Hematopoietic multipotent progenitor cell treated with erythropoietin and hydrocortisone succinate and interleukin-3 and kit ligand, for 4 days (in vitro differentiated cells): ENCODE measurements at places on chromosomes 3 and 15.

- DNase-seq, result no peak
Observed at GRCh38 chr3:108345492-108346205, 49.3 kb downstream of the HHLA2 start.

GRCh38 chr3:171309906-171310359, 150.3 kb downstream of the TNIK start:
- no peak for DNase-seq

DNA sequence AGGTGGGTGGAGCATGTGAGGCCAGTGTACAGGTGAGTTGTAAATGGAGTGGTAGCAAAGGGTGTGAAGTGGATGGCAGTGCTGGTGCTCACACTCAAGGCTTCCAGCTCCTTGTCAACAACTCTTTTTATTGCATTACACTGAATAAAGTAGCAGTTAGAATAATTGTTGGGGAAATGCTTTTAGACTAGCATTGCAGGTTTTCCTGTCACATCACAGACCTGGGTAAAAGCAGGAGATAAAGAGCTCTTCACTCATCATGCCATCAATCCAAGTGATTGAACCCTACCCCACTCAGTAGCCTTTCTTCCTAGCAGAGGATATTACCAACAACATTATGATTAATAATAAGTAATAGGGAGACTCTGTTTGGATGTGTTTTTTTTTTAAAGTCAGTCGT, 81.6 kb downstream of the CDIN1 start:
- no peak for DNase-seq

GRCh38 chr15:90597577-90597976, 67.9 kb downstream of the CRTC3 start:
- DNase-seq, result peak; percentile 85

GRCh38 chr3:128247666-128248409, 94.6 kb downstream of the EEFSEC start:
- DNase-seq, result no peak

DNA sequence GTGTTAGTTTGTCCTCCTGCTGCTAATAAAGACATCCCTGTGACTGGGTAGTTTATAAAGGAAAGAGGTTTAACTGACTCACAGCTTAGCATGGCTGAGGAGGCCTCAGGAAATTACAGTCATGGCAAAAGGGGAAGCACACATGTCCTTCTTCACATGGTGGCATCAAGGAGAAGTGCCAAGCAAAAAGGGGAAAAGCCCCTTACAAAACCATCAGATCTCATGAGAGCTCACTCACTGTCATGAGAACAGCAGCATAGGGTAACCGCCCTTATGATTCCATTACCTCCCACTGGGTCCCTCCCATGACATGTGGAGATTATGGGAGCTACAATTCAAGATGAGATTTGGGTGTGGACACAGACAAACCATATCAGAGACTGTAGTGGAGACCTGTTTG, 27.0 kb downstream of the TM2D3 start:
- peak; percentile 61 for DNase-seq

DNA sequence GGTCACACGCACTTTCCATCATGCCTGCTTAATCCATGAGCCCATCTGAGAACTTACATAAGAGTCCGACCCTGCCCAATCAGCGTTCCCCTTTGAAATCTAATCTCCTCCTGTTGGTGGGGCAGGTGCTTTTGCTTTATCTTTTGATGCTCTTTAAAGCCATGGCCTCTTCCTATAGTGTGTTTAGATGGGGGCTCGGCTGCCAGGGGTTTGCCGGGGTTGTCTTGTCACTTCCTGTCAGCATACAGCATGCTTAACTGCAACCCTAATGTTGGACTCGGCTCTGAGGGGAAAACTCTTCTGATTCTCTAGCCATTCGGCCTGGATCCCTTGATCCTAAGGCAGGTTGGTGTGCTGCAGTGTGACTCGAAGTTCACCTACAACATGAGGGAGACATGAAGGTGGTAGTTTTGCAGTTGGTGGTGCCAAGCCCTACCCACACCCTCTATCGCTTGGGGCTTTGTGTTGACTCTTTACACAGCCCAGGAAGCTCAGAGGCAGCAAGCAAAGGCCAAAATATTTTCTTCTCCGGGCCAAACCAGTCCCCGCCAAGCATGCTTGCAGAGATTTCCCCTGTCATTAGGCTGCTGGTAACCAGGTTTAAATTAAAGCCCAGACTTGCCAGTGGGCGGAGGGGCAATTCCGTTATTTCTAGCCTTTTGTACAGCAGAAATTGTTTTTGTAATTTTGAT, 218.7 kb downstream of the FEZF2 start:
- DNase-seq, result no peak

GRCh38 chr15:77507143-77507897, 86.6 kb downstream of the HMG20A start:
- peak; percentile 54 for DNase-seq

DNA sequence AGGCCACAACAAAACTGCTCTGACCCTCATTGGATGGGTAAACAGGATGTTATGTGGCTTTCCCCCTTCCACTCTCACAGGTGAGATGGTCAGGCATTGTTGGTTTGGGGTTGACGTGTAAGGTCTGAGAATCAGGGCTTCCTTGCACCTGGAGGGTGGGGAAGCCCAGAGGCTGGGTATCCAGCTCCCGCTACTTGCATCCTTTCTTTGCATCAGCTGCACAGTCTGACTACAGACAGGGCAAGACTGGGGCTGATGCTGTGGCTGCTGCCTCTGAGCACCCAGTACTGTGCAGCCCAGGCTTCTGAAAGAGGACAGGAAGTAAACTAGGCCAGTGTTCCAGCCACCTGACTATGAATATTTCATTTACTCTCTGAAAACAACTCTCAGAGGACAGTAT, 58.0 kb upstream of the ATP2B2 start:
- DNase-seq, result no peak

DNA sequence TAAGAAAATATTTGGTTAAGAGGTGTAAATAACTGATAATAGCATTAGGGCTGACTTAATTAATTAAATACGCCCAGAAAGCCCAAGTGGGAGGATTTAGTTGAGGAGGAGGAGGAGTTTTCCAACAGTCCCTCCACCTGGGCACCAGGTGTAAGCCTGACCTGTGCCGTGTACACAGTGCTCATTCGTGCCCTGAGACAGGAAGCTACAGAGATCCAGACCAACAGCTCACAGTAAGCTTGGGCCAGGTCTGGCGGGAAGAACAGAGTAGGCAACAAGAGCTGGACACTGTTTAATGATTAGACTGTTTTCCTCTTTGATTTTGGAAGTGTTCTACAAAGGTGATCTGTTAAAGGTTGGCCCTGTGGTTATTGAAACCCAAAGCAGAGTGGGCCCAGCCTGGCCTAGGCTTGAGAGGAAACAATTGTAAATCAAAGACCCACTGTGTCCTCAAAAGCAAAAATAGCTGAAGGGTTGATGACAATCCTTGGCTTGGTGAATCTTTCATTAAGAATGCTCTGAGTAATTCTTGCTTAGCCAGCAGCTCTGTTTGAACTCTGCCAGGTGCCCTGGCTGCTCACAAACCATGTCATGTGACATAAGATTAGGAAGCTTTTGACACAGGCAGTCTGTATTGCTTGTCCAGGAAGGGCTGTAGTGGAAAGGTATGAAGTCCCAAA, 13.8 kb downstream of the SQOR start:
- DNase-seq, result no peak

DNA sequence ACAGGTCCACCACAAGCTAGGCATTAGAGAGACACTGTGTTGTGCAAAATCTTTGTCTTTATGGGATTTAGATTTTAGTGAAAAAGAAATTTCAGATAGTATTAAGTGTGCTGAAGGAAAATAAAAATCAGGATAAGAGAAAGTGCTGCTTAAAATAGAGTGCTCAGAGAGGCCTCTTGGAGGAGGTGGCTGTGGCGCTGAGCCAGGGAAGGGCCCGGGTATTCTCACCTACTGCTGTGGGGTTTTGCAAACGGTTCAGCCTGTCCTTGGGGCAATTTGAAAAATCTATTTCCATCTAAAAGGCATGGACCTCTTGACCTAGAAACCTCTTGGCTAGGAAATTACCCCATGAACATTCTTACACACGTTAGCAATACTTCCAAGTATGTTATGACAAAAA, 267.7 kb downstream of the TJP1 start:
- no peak for DNase-seq

GRCh38 chr3:129820587-129820986, 72.9 kb downstream of the TMCC1 start:
- DNase-seq, result peak; percentile 67

DNA sequence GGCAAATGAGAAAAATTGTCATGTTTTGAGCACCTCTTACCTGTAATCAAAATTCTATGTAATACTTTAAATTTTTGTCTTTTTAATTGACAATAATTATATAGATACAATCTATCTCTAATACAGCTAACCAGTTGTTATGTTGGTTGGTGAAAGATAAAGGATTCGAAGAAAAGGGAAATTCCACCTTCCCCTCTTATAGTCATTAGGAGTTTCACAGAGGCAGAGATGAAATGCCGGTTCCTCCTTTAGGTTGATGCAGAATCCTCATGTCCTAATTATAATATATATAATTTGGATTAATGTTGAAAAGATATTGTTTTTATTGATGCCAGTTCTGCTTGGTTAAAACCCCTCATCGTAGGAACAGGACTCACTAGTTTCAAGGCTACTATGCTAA, 67.1 kb downstream of the LRCH3 start:
- no peak for DNase-seq

DNA sequence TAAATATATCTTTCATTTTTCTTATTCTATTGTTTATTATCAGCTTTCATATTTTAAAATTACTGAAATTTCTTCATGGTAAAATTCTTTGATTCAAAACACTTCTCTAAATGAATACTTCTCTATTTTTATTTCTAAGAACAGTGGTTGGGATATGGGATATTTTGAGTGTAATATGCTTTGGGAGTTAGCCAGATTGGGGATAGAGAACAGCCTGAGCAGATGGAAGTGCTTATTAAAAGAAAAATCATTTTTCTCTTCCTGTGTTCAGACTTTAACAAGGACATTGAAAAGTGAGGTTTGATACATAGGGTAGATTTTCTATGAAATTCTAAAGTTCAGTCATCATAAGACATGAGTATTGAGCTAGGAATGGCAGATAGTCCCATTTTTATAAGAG, 84.8 kb downstream of the COL6A5 start:
- DNase-seq, result no peak

GRCh38 chr3:11530153-11530721, 113.5 kb downstream of the VGLL4 start:
- DNase-seq, result no peak

DNA sequence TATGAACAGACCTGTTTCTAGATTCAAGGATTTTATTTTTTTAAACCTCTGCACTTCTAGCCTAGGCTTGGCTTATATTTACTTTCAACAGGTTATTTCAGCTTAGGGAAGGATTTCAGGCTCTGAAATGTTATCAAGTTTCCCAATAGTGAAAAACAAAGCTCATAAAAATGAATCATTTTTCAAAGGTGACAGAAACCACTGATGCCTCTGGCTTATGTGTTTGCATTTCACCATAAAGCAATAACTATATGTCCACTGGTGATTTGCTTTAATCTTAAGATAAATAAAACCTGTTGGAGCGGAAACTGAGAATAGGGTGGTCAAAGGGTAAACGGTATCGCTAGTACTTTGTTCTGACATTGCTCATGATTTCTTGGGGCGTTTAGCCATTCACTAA, 141.2 kb upstream of the LRIG1 start:
- no peak for DNase-seq
